ENCODE measurements at places on chromosomes 6 and 20.
A peak's percentile ranks its signal among the peaks of the same experiment; 100 is the strongest.

DNA sequence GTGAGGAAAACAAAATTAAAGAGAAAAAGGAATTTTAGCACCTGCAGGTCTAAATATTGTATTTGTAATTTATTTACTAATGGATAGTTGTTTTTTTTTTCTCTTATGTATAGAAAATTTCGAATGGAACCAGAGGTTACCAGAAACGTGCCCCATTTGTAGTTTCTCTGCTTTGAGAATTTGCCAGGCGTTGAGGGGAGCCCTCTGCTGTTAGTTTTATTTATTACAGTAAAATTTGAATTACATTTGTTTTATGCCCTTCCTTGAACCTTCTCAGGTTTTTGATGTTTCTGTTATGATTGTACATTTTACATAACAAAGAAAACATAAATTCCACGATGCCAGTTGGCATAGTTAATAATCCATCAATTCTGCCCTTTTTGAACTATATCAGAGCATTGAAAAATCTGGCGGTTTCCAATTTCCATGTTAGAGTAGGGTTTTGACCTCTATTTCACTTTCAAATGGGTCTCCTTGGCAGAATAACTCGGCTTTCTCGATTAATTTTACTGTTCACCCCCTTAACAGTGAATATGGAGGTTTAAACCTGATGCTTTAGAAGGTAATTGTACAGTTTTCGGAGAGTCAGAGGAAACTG is 35.1 kb upstream of the RFPL4B start:
- no peak for DNase-seq

DNA sequence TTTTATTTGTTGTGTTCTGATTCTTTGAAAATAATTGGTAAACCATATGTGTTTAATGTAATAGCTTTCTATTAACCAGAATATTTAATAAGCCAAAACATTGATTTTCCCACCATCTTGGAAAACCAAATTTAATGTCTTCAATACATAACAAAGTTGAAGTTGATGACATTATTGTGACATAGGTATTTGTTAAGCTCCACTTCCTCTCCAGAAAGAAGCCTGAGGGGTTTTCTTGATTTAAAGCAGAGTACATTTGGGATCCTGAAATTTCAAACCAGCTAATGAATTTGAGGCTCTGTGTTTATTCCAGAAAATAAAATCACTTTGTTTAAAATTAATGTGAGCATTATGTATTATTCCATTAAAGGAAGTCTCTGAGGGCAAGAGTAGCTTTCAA is 106.3 kb downstream of the PERP start:
- no peak for DNase-seq

DNA sequence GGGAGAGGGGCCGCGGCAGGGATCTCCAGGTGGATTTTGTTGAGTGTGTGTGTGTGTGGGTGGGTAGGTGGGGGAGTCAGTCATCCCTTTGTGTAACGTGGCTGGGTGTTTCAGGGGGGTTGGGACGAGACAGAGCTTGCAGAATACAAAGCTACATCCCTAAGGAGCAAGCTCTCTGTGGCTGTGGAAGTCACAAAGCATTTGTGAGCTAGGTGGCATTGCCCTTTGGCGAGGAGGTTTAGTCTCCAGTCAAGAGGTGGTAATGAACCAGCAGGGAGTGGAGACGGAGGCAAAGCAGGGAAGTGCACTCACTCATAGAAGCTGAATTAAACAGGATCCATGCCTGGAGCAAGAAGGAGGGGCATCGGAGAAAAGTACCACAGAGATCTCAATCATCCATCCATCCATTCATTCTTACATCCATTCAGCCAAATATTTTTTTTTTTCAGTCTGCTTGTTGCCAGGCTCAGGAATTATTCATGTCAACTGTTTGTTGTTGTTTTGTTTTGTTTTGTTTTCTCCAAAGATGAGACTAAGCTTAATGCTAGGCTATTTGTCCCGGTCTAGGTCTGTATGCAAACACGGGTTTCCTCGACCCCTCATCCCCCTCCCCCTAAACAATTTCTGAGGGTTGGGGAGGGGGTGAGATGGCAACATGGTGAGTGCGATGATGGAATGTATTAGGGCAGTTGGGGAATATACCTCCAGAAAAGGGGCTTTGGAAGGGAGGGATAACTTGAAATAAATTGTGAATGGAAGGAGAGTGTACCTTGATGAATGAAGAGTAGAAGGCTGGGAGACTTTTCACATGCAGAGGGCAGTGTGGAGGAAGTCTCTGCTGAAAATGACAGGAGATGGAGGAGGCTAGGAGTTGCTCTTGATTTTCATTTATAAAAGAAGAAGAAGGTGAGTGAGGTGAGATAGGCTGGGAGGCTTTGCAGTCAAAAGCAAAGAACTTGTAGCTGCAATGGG is 1.0 kb downstream of the HCRTR2 start:
- no peak for DNase-seq

DNA sequence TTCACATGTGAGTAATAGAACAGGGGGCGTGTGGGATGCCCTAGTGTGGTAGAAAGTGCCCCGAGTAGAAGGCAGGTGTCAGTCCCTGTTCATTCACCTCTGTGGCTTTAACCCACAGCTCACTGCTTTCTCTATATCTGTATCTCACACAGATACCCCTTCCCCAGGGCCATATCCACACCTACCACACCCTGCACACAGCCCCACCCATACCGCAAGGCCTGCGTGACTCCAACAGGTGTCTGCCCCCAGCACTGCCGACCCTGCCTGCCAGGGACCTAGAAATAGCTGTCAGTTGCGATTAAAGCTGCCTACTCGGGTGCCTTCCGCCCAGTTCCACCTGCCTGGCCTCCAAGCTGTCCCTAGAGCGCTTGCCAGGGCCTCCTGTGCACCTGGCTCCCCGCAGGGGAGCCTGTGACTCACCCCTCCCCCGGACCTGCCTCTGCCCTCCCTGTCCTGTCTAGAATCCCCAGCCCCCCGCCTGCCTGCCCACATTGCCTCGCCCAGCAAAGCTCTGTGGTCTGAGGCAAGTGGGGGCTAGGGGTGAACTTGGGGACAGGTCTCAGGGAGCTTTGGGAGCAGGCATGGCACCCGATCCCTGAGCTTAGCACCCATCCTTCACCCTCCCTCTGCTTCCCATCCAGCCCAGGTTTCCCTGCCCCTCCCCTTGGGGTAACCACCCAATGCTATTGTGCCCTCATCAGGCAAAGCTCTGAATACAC is 38.3 kb upstream of the ID1 start:
- DNase-seq: no peak

- no peak for DNase-seq
These were observed 226.8 kb upstream of the TENT5A start for GRCh38 chr6:81979329-81979728.

GRCh38 chr20:49147296-49147695 is 40.8 kb downstream of the STAU1 start:
- no peak for DNase-seq

DNA sequence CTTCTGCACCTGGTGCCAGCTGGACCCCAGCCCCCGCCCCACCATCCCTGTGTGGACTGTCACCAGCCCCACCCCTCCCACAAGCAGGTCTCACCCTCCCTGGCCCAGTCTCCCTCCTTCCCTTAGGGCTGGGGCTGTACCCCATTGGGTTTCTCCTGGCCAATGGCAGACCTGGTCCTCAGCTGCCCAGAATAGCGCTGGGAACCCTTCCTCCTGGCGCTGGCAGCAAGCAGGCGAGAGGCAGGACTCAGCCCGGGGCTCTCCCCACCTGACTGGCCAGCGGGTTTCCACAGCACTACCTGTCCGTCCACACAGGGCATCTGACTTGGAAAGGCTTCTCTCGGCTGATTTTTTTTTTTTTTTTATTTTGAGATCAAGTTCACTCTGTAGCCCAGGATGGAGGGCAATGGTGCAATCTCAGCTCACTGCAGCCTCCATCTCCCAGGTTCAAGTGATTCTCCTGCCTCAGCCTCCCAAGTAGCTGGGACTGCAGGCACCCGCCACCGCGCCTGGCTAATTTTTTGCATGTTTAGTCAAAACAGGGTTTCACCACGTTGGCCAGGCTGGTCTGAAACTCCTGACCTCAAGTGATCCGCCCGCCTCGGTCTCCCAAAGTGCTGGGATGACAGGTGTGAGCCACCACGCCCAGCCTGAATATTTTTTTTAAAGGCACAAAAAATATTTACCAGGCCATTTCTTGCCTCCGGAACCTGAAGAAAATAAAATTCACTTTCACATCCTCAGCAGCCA is 21.6 kb upstream of the CHRNA4 start:
- DNase-seq: no peak

GRCh38 chr20:4045741-4046140 is 30.4 kb upstream of the RNF24 start:
- no peak for DNase-seq

DNA sequence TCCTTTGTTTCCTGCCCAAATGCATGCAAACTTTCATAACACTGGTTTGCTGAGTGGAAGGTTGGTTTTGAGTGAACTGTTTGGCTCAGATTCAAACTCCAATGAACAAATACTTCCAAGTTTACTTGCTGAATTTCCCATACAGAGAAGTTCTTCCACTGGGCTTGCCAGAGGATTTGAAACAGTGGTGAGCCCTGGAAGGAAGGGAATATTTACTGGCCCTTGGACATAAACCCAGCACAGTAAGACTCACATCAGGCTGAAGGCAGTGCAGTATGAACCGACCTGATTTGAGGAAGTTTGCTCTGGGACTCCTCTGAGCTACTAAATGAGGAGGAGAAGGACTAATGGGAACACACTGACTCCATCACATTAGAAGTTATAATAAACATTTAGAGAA is 3.8 kb downstream of the TRAF3IP2 start:
- DNase-seq: no peak

GRCh38 chr6:44475779-44476434 is 88.4 kb downstream of the CDC5L start:
- DNase-seq: peak; percentile 42

GRCh38 chr6:40302856-40303454 is 284.2 kb downstream of the LRFN2 start:
- no peak for DNase-seq

- no peak for DNase-seq
These were observed 125.3 kb upstream of the PROKR2 start for GRCh38 chr20:5442101-5442500.

- DNase-seq: no peak
These were observed 67.6 kb downstream of the FYN start for GRCh38 chr6:111805511-111806164.

DNA sequence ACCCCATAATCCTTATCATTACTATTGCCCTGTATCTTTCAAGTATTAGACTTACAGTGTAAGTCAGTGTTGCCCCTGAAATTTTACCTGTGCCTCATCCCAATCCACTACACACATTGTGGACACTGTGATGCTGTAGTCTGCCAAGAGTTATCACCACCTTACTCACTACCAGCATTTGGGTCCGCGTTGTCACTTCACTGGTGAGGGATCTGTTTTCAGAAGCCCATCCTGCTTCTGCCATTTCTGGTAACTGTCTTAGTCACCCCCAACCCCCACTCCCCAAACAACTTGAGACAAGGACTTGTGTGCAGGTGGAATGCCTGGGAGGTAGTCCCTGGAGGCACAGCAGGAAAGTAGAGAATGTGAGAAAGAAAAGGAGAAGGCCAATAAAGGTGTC is 6.0 kb upstream of the RAB44 start:
- DNase-seq: no peak

DNA sequence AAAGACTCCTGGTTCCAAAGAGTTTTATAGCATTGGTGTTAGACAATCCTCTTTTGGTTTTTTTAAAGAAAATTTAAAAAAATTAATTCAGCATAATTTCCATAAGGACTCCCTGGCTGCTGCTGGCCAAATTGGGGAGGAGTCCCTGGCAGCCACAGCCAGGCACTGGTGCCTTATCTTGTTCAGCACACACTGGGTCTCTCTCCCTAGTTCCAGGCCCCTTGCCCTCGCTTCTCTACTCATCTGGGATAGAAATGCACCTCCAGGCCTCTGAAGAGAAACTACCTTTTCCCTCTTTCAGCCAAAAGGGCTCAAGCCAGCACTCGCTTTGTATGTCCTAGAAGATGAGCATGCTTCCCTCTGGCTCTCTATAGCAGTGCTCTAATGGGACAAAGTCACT is 13.4 kb upstream of the MAPK13 start:
- DNase-seq: no peak

DNA sequence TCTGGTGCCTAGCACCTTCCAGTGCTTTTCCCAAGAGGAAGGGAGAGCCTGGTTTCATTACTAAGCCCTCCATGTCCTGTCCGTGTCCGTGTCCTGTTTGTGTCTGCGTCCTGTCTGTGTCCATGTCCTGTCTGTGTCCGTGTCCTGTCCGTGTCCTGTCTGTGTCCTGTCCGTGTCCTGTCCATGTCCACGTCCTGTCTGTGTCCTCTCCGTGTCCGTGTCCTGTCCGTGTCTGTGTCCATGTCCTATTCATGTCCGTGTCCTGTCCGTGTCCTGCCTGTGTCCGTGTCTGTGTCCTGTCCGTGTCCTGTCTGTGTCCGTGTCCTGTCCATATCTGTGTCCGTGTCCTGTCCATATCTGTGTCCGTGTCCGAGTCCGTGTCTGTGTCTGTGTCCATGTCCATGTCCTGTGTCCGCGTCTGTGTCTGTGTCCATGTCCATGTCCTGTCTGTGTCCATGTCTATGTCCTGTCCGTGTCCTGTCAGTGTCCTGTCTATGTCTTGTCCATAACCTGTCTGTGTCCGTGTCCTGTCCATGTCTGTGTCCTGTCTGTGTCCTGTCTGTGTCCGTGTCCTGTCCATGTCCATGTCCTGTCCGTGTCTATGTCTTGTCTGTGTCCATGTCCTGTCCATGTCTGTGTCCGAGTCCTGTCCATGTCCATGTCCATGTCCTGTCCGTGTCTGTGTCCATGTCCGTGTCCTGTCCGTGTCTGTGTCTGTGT is 54.4 kb upstream of the BHLHE23 start:
- DNase-seq: no peak

DNA sequence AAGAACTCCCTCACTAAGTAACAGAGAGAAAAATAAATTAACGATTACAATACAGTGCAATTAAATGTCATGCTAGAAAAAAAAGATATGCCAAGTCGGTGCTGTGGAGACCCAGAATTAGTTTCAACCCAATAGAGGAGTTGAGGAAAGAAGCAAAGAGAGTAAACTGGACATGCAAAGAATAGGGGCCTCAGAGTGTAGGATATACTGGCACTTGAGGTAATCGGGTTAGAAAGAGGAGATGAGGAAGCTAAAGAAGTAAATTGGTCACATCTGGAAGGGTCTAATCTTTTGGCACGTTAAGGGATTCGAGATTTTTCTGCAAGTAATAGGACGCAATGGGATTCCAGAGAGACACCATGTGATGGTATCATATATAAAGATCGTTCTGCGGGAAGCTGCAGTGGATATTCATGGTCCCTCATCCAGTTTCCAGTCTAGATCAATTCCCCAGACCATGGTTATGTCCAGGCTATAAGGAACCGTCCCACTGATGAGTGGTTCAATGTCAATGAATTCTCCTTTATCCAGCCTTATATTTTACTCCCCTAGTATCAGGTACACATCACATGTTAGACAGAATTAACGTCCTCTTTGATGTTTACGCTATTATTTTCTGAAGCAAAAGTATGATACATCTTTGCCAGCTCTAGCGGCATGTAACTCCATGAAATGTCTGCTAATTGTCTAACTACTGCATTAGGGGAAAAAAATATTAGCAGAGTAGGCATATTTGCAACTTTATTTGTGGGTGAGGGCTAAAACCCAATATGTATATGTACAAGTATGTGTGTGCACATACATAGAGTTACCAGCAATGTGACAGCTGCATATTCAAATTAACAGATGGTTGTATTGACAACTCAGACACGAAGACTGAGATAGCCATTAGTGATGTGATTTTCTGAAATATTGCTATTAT is 1.1 kb upstream of the TBC1D32 start:
- no peak for DNase-seq

GRCh38 chr6:125194941-125195340 is 41.4 kb downstream of the TPD52L1 start:
- no peak for DNase-seq

GRCh38 chr20:58023781-58024180 is 204.7 kb downstream of the ANKRD60 start:
- DNase-seq: no peak
